ENCODE measurements at places on chromosomes 12 and 14. TPM values are rescaled to one million over a fixed set of nuclear protein-coding genes. Genes with fewer than 3 reads are reported as not detected.

PLEKHG7 gene
- not detected for total RNA-seq

GRCh38 chr14:71931492-71932228, 569 bp upstream of the RGS6 start:
- peak; percentile 25 for DNase-seq

DNA sequence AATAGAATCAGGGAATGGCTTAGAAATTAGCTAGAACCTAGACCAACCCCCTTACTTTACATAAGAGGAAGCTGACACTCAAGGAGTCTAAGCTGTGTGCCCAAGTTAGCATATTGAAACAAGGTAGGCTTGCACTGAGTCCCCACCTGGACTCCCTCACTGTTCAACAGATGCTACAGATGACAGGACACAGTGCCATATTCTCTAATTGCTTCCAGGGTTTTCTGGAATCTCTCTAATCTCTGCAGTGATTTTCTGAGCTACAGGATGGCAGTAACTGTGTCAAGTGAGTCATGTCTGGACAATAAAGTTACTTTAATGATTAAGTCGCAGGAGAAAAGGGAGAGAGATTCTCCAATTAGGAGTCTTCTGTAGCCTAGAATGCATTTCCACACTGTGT, 35.8 kb downstream of the AKAP6 start:
- no peak for DNase-seq

DNA sequence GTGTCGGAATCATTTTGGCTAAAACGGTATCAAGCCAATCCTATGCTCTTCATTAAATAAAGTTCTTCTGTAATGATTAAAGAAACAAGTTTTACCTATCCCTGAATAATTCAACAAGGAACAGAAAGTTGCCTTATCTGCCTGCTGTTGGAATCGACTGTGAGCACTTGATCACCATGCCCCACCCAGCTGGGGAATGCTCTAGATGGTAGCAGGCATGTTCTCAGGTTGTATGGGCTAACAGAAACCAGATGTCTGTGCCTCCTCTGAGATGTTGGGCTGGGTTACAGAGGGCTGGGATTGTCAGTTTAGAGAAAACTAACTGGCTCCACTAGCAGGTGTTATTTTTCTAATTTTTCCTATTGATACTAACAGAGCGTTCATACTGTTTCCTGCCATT, 28.9 kb downstream of the RTRAF start:
- DNase-seq = no peak

GRCh38 chr14:101560534-101561113, 671 bp upstream of the DIO3 start:
- no peak for DNase-seq

Measured in glutamatergic neuron (in vitro differentiated cells).